ENCODE measurements at places on chromosomes 5 and 9.

DNA sequence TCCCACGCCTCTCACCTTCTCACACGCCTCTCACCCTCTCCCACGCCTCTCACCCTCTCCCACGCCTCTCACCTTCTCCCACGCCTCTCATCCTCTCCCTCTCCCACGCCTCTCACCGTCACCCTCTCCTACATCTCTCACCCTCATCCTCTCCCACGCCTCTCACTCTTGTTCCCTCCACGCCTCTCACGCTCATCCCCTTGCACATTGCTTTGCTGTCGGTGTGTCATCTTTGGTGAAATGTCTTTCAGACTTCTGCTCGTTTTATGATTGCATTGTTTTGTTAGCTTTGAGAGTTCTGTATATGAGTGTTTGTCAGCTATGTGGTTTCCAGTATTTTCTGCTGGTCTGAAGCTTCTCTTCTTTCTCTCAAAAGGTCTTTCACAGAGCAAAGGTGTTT lies 102.7 kb downstream of the EHMT1 start:
- DNase-seq: no peak

DNA sequence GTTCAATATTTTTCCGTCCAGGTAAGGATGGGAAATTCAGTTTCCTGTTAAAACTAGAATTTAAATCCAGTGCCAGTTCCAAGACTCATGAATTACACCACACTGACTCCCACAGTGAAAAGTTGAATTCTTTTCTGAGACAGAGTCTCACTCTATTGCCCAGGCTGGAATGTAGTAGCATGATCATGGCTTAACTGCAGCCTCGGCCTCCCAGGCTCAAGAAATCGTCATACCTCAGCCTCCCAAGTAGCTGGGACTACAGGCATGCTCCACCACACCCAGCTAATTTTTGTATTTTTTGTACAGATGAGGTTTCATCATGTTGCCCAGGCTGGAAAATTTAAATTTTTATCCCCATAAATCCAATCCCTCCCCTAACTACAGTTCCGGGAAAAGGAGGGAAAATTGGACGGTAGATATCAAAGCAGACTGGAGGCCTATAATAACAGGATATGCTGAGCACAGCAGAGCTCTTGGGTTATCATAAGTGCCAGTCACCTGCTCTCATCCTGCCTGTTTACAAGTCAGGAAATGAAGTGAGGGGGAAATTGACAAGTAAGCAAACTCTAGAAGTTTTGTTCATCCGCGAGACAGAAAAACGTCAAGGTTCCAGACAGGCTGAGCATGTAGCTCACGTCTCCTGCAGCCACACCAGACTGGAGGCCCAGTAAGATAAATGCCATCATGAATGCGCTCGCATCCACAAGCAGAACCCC lies 105.7 kb downstream of the UGCG start:
- no peak for DNase-seq

GRCh38 chr9:124499216-124499615 lies 8.0 kb downstream of the NR5A1 start:
- no peak for DNase-seq

- no peak for DNase-seq
Observed at GRCh38 chr5:151469992-151470391, 22.6 kb downstream of the SLC36A1 start.

- DNase-seq: no peak
Observed at GRCh38 chr9:131394464-131395156, 724 bp downstream of the PRRC2B start.

GRCh38 chr5:88875341-88876234 lies 7.4 kb downstream of the MEF2C start:
- DNase-seq: peak; percentile 47

DNA sequence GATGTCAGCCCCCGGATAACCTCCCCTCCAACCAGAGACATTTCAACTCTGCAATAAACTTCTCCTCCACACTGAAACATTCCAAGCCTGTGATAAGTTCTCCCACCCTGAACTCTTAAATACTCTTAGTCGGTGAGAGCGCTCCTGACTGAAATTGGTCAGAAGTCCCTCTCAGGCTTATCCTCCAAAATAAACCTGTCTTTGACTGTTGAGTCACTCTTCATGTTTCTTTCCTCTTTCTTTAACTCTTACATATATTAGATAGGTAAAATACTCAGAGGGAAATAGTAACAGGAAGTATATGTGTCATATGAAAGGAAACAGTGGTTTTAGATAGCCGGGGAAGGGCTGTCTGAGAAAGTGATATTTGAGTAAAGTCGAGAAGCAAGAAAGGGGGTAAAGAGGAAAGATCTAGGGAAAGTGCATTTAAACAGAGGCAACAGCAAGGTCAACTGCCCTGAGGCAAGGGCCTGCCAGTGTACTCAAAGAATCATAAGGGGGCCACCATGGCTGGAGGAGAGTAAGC lies 11.0 kb upstream of the FAM81B start:
- DNase-seq: no peak

DNA sequence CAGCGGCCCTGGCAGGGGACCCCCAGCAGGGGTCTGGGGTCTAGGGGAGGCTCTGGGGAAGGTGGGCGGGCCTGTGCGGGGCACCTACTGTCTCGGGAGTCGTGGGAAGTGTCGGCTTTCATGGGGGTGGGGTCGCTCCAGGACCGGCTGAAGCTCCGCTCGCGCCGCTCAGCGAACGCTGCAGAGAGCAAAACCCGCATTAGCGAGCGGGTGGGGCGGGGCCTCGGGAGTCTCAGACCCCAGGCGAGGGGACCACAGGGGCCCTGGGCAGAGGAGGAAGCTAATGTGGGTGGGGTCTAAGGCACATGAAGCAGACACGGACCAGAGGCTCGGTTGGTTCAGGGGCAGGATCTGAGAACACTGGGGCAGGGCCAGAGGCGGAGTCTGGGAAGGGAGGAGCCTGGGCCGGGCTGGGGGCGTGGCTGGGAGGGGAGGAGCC lies 5.5 kb downstream of the NSMF start:
- DNase-seq: peak; percentile 53
